ENCODE measurements at places on chromosomes 1 and 21. TPM values are rescaled to one million over a fixed set of nuclear protein-coding genes. Genes with fewer than 3 reads are reported as not detected.

DNA sequence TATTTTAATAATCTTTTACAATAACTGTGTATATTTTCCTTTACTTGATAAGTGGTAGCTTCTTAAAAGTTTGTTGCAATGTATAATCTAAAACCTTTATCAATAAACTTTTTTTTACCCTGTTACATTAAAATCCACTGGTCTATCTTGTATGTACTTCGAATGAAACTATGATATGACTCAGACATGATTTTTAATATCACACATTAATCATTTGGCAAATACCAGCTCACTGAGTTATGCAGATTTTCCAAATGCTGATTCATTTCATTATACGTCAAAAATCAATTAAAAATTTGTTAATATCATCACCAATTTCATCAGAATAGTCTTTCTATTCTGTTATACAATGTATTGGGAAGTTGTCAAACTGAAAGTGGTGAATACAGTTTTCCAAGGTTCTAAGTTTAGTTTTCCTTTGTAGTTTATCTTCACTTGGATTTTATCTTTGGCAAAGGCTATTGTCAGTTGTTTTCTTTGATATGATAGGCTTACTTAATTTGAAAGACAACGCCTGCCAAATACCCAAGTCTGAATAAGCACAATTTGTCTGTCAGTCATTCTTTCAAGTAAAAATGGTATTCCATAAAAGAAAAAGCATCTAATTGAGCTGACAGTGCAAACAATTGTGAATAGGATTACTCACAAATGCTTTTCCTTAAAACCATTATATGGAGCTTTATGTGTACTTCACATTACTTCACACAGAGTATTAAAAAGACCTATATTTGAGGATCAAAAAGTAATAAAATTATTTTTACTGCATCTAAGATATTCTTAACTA is 127.0 kb downstream of the NME7 start:
- no peak for DNase-seq

DNA sequence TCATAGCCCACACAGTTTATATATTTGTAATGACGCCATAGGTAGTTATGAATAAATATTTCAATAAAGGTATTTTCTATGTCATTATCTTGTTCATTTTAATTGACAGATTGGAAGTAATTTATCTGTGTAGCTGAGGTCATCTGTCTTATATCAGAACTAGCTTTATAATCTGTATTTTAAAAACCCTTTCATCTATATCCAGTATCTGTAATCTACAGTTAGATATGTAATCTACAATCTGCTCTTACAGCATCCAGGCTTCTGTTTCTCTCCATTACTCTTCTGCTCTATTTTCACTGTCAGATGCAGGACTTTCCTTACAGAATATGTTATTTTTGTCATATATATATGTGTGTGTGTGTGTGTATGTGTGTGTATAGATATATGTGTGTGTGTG is 137.6 kb downstream of the LBR start:
- DNase-seq, result no peak

DNA sequence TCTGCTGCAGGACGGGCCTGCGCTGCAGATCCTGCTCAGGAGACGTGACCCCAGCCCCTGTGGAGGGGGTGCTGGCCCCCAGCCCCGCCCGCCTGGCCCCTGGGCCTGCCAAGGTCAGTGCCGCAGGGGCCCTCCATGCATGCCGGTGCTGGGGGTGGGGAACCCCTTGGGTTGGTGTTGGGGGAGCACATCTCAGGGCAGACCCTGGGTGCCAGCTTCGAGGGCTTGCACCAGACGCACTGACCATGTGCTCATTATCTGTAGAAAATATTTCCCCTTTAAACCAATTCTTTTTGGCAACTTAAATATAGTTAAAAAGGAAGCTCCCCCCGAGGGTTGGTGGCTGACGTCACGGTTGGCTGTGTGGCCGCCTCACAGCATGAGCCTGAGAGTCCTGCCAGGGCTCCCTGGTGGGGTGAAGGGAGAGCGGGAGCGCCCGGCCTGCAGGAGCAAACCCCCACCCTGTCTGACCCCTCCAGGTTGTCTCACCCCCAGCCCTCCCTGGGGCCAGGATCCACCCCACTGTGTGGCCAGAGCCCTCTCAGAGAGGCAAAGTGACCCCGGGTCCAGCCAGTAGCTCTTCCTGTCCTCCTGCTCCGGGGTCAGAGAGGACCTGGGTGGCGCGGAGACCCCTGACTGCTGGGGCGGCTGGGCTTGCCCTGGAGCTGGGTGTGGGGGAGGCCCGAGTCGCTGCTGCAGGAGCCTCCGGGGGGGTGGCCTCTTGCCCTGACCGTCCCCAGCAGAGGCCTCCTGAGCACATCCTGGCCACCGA is 5.3 kb upstream of the PFKL start:
- peak; percentile 42 for DNase-seq

DNA sequence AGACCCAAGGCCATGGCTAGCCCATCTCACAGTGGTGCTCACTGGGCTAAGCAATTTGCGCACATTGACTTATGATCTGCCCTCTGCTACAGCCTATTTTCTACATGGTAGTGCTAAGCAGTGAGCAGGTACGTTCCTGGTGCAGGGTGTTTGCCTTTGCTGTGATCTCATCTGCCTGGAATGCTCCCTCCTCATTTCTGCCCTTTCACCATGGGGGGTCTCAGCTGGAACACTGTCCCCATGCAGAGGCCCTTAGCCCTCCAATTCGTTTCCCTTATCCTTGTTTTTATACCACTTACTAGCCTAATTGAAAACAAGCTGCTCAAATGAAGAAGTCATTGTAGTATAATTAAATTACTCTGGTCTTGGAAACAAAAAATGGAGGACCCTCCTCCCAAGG is 2.0 kb upstream of the B3GALT5 start:
- DNase-seq, result no peak

DNA sequence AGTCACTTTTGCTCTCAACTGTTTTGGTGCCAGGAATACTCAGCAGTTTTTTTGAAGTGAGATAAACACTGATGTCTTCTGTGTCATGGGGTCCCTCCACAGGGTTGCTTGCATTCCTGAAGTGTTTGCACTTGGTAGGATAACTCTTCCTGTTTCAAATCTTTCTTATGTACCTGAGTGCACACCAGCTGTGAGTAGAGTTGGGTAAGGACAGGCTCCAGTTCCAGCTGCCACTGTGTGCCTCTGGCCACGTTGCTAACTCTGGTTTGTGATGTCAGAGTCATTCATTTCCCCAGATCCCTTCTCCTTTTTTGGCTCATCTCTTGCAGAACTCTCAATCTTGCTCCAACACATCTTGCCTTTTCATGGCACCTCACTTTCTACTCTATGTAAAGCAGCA is 356.3 kb upstream of the B3GALT2 start:
- DNase-seq, result no peak

- DNase-seq, result no peak
Observed at GRCh38 chr1:202586018-202586821, 124.0 kb downstream of the SYT2 start.

GRCh38 chr1:204476563-204476962 is 18.0 kb downstream of the PIK3C2B start:
- no peak for DNase-seq

GRCh38 chr21:28642891-28643290 is 349.8 kb downstream of the LTN1 start:
- DNase-seq, result no peak

- no peak for DNase-seq
Observed at GRCh38 chr21:40915114-40915513, 68.2 kb upstream of the DSCAM start.

DNA sequence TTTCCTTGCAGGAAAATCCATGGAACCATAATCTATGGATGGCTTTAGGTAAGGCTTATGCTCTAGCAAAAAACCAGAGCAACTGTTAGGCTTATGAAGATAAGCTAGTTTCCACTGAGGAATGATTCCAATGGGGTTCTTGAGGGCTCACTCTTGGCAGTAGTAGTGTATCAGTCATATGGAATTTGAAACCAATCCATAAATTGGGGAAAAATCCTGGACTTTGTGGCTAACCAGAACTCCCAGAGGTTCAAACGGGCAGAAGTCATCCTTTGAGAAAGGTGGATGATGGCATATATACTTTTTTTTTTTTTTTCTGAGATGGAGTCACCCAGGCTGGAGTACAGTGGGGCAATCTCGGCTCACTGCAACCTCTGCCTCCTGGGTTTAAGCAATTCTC is 54.2 kb upstream of the ATF3 start:
- DNase-seq, result no peak

GRCh38 chr1:235588916-235589515 is 60.6 kb downstream of the GNG4 start:
- DNase-seq, result no peak

DNA sequence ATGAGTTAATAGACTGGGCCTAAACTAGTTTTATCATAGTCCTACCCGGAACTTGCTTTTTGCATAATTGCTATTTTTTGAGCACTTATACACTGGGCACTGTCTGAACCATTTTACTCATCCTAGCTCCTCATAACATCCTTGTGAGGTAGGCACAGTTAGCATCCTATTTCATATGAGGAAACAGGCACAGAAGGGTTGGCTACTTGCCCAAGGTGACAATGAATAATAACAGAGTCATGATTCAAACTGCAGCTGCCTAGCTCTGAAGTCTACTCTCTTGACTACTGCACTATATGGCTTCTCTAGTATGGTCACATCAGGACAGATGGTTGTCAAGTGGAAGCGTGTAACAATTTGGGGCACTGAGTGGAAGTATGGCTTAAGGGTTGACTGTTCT is 18.2 kb upstream of the RC3H1 start:
- no peak for DNase-seq

DNA sequence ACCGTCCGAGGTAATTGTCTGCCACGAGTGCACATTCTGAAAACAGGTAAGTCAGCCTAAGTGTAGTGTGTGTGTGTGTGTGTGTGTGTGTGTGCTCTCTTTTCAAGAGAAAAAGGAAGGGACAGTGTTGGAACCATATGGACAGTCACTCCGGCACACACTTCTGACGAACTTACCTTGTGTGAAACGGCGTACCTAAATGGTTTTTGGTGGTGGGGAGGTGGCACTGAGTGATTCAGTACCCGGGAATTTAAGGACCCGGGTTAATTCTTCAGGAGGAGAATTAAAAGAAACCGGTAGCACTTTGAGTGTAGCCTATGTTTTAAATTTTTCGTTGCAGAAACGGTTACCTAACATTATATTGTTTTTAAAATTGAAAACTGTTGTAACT is 286 bp downstream of the ODR4 start:
- no peak for DNase-seq

DNA sequence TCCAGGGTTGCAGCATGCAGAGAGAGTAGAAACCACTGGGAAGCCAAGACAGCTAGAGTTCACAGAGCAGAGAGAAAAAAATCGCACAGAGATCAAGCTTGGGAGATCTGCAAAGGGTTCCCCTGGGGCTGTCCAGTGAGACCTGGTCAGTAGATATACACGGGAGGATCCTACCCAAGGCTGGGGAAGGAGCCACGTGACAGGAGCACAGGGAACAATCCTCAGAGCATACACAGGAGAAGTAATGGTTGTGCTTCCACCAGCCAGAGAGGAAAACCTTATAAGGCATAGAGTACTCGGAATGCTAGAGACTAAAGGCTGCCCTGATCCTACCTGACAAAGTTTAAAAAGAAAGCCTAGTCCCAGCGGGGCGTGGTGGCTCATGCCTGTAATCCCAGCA is 53.9 kb downstream of the GABPA start:
- no peak for DNase-seq

GRCh38 chr1:185598332-185598731 is 135.9 kb upstream of the HMCN1 start:
- no peak for DNase-seq

GRCh38 chr1:16443975-16444770 is 3.6 kb downstream of the NECAP2 start:
- DNase-seq, result no peak

DNA sequence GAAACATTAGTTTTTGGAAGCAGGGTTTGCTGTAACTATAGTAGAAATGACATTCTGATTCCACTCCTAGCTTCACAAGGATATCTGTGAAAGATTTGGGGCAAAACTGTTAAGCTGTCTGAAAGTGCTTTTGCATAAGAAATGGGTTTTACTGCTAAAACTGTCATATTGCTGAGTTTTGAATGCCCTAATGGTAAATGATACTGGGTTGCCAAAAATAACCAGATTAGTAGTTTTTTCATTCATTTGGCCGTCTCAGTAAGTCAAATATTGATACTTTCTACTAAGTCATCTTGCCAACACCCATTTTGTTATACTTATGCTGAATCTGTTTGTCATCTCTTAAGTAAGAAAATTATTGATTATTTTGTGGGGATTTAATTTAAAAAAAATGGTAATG is 399 bp upstream of the PTPRC start:
- no peak for DNase-seq

- no peak for DNase-seq
Observed at GRCh38 chr1:230994860-230995259, 16.0 kb downstream of the ARV1 start.

- DNase-seq, result no peak
Observed at GRCh38 chr1:91621907-91622306, 121.3 kb downstream of the CDC7 start.

GRCh38 chr1:40107290-40107959 is 10.4 kb upstream of the PPT1 start:
- DNase-seq, result no peak

- no peak for DNase-seq
Observed at GRCh38 chr1:213296558-213296957, 245.5 kb downstream of the RPS6KC1 start.

GRCh38 chr1:43058545-43059360 is 100.1 kb upstream of the SLC2A1 start:
- no peak for DNase-seq

DNA sequence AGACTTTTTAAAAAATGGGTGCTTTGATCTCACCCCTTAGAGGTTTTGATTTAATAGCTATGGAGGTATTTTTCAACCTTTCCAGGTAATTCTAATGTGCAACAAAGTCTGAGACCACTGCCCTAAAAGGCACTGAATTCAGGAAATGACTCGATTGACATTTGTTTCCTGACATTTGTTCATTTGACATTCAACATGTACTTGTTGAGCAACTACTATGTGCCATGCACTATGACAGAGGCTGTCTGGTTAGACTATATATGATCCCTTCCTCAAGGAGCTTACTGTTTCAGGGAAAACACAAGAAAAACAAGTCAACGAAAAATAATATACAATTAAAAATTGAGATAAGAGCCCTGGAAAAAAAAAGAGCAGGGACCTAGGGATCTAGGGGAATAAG is 25.6 kb upstream of the AVPR1B start:
- DNase-seq, result no peak

GRCh38 chr21:38609580-38609979 is 111.3 kb upstream of the ERG start:
- no peak for DNase-seq

DNA sequence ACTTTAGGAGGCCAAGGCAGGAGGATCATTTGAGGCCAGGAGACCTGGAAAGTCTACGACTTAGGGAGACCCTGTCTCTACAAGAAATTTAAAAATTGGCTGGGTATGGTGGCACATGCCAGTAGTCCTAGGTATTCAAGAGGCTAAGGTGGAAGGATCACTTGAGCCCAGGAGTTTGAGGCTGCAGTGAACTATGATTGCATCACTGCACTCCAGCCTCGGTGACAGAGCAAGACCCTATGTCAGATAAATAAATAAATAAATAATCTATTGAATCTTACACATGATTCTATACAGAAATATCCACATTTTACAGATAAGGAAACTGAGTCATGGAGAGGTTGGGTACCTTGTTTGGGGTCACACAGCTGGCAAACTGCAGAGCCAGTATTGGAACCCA is 89.1 kb downstream of the MAN1C1 start:
- no peak for DNase-seq

PROX1 gene
- 6.2 TPM for total RNA-seq

IL19 gene
- total RNA-seq, result 0.60 TPM

PSRC1 gene
- total RNA-seq, result 8.7 TPM

ASPM gene
- total RNA-seq, result 0.25 TPM

SPATA17 gene
- total RNA-seq, result 0.37 TPM

AADACL3 gene
- total RNA-seq, result 0.31 TPM

NPR1 gene
- 133 TPM for total RNA-seq

GIPC2 gene
- total RNA-seq, result 1.4 TPM

All from omental fat pad (tissue), 4 donors.